ENCODE measurements at places on chromosomes 1 and 21. TPM values are rescaled to one million over a fixed set of nuclear protein-coding genes. Genes with fewer than 3 reads are reported as not detected.

The RGS7 gene
- not detected for polyA plus RNA-seq

The SH2D1B gene
- not detected for polyA plus RNA-seq

The TTC34 gene
- 0.04 TPM for polyA plus RNA-seq

The RYR2 gene
- not detected for polyA plus RNA-seq

The WNT2B gene
- polyA plus RNA-seq: 0.21 TPM

The OR2L5 gene
- not detected for polyA plus RNA-seq

The JAM2 gene
- polyA plus RNA-seq: not detected

The C1orf185 gene
- not detected for polyA plus RNA-seq

The ESRRG gene
- not detected for polyA plus RNA-seq

DNA sequence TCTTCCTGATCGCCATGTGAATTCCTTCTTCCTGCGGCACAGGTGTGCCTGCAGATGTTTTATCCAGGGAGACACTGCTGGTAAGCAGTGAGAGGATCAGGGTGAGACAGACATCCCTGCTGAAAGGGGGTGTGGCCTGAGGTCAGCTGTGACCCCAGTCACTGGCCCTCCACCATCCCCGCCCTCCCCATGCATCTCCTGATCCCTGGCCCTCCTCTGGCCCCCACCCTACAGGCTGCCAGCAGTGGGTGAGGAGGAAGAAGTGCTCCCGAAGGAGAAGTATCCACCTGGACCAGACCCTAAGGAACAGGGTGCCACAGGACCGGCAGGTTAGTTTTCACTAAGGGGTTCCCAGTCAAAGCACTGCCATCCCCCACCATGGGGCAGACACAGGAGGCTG, 85.3 kb downstream of the GLIS1 start:
- no peak for DNase-seq

- DNase-seq: no peak
These were observed 9.4 kb downstream of the KIRREL1 start for GRCh38 chr1:158002631-158003405.

GRCh38 chr21:43308101-43308814, 118.7 kb downstream of the SIK1 start:
- DNase-seq: no peak

GRCh38 chr1:40389322-40389803, 15.8 kb downstream of the SMAP2 start:
- no peak for DNase-seq

- no peak for DNase-seq
These were observed 89.8 kb downstream of the ITPKB start for GRCh38 chr1:226649244-226649643.

DNA sequence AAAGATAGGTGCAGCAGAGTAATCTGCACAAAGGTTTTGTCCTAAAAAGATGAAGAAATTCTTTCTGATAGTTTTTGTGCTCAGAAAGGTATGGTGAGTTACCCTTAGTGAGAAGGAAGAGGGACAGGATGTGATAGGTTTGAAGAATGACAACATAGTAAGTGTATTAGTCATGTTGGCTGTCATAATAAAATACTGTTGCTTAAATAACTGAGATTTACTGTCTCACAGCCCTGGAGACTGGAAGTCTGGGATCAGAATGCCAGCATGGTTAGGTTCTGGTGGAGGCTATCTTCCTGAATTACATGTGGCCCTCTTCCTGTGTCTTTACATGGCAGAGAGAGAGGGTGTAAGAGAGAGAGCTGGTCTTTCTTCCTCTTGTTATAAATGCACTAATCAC, 965.2 kb downstream of the TTLL7 start:
- DNase-seq: no peak

GRCh38 chr21:42277593-42277992, 37.6 kb downstream of the TFF3 start:
- no peak for DNase-seq

GRCh38 chr21:45132841-45133573, 58.6 kb downstream of the ADARB1 start:
- DNase-seq: no peak

GRCh38 chr1:3141129-3141528, 72.1 kb downstream of the PRDM16 start:
- no peak for DNase-seq

DNA sequence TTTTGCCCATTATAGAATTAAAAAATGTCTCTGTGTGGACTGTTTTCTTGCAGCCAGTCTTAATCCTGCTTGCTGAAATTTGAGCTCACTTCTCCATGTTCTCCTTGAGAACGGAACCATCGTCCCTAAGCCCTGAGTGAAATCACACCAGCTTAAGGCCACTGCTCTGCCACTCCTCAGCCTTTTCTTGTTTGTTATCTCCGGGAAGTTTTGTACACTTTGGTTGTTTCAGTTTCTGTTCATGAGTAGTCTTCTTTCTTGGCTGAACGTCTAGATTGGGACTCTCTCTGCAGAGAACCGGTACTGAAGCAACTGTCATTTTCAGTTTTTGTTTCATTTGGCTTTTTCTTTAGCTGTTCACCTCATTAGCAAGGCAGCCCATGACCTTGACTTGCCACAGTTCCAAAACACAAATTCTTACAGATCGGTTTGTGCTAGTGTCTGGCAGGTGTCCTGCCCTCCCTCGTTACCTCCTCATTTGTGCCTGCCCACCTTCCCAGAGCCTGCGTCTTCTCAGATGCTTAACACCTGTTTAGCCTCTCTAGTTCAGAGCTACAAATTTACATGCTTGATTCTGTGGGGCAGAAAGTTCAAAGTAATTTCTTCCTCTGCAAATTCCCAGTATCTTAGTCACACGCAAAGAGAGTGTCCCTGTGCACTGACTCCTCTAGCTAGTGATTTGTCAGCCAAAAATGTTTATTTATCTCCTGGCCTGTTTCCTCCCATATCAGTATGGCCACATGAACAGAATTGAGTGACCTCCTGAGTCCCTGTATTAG, 12.4 kb downstream of the PSEN2 start:
- no peak for DNase-seq

- DNase-seq: no peak
These were observed 265.1 kb upstream of the NEGR1 start for GRCh38 chr1:72547412-72547811.

- DNase-seq: no peak
These were observed 7.2 kb upstream of the PADI1 start for GRCh38 chr1:17197696-17198095.

GRCh38 chr1:173502104-173502503, 25.0 kb downstream of the PRDX6 start:
- no peak for DNase-seq

GRCh38 chr1:225940385-225941151, 452 bp downstream of the LEFTY2 start:
- DNase-seq: no peak

DNA sequence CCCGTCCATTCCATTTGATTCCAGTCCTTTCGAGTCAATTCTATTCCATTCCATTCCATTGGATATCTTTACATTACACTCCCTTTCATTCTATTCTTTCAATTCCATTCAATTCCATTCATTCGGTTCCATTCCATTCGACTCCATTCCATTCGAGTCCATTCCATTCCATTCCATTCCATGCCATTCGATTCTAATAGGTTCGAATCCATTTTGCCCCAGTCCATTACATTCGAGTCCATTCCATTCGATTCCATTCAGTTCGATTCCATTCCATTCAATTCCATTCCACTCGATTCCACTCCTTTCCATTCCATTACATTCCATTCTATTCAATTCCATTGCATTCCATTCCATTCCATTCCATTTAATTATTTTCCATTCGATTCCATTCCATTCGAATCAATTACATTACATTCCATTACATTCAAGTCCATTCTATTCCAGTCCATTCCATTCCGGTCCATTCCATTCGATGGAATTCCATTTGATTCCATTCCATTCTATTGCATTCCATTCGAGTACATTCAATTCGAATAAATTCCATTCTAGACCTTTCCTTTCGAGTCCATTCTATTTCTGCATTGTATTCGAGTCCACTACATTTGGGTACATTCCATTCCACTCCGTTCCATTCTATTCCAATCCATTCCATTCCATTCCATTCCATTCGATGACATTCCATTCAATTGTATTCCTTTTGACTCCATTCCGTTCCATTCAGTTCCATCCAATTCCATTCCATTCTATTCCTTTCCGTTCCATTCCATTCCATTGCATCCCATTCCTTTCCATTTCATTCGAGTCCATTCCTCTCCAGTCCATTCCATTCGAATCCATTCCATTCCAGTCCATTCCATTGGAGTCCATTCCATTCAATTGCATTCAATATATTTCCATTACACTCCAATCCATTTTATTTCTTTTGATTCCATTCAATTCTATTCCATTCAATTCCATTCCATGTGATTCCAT, 2604.8 kb upstream of the TPTE start:
- DNase-seq: no peak

DNA sequence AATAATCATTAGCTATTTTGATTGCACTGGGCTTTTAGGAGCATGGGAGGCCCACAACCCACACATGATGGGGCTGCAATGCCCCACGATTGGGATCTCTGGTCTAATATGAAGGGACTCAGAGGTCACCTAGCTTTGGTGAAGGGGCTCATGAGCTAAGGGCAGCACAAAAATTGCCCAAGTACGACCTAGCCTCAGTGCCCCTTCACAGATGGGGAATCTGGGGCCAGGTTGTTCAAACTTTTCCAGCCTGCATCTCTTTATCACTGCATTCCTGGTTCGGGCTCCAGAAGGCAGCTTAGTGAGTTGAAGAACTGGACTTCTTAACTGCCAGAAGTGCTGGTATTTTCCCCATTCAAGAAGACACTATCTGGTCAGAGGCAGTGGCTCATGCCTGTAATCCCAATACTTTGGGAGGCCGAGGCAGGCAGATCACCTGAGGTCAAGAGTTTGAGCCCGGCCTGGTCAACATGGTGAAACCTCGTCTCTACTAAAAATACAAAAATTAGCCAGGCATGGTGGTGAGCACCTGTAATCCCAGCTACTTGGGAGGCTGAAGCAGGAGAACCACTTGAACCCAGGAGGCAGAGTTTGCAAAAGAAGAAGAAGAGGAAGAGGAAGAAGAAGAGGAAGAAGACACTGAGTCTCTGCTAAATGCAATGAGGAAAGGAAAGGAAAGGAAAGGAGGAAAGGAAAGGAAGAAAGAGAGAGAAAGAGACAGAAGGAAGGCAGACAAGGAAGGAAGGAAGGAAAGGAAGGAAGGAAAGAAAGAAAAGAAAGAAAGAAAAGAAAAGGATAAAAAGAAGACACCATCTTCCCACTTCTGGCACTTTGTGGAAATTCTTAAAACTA, 258.5 kb upstream of the IRF2BP2 start:
- no peak for DNase-seq

DNA sequence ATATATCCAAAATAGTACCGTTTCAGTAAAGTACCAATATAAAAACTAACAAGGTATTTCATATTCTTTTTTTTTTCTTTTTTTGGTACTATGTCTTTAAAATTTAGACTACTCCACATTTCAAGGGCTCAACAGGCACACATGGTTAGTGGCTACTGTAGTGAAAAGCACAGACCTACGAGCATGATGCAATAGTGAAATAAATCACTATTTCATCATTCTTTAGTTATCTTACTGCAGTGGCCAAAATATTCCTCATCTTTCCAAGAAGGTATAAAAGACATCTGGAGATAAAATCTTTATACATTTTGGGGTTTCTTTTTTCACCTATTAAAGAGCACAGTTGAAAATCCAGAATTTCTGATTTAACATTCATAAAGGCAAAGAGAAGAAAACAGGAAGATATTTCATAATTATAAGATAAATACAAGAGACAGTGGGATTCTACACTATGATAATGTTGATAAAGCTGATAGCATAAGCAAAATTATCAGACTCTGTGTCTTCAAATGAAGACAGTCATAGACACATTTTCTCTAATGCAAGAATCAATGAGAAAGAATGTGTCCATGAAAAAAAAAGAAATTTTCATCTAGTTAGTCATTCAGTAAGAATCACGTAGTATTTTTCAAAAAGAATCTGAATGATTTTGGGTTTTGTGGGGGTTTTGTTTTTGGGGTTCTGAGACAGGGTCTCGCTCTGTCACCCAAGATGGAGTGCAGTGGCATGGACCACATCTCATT, 41.9 kb downstream of the CEP170 start:
- no peak for DNase-seq

GRCh38 chr1:103900005-103900404, 150.3 kb downstream of the AMY1C start:
- no peak for DNase-seq

DNA sequence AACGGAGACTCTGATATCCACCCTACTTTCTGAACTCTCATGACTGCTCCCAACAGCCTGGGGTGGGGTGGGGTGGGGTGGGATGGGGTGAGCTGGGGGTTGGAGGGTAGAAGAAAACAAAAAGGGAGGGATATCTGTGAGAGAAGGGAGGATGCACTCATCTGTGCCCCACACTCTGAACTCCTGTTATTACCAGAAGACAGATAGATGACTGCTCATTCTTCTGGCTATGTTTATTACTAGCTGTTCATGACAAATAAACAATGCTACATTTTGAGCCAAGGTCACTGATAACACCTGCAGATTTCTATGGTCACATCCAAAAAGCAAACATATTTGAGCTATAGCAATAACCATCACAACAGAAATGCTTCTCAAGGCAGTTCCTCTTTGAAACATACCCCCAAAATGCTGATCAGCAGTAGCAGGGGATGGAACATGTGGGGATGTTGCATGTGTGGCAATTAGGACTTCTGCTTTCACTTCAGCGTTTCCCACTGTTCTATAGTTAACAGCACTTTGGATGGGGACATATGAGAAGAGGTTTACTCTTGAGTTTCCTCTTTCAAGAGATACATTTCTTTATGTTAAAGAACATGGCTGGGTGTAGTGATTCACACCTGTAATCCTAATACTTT, 43.3 kb downstream of the GPR3 start:
- no peak for DNase-seq

- no peak for DNase-seq
These were observed 896.3 kb downstream of the TTLL7 start for GRCh38 chr1:83102630-83103071.

DNA sequence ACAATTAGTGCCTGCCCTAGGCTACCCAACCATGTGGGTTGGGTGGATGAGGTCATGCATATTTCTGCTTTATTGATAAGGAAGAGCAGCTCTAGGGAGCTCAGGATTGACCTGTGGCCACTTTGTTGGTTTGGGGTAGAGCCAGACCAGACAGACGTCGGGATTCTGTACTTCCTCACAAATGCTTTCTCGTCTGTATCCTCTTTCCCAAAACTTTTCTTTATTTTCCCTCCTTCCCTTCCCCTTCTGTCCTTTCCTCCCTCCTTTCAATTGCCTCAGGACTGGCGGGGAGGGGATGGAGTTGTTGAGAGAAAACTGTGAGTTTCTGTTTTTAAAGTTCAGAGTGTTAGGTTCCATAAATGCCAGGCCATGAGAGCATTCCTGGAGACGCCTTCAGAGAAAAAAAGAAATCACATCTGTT, 68.0 kb downstream of the UCK2 start:
- DNase-seq: no peak

- no peak for DNase-seq
These were observed 77.7 kb downstream of the RAVER2 start for GRCh38 chr1:64822621-64823020.
